ENCODE measurements at places on chromosomes 1 and 21. TPM values are rescaled to one million over a fixed set of nuclear protein-coding genes. Genes with fewer than 3 reads are reported as not detected.

The OR2T29 gene
- total RNA-seq: not detected

The DTL gene
- total RNA-seq: 0.10 TPM

The TSPEAR gene
- not detected for total RNA-seq

The SPATA17 gene
- total RNA-seq: 0.20 TPM

The ADCY10 gene
- total RNA-seq: 5.5 TPM

The SYT14 gene
- 0.03 TPM for total RNA-seq

The TRAF5 gene
- 0.98 TPM for total RNA-seq

The HEYL gene
- total RNA-seq: 1.9 TPM

The OLFML3 gene
- total RNA-seq: 3.7 TPM

The NBPF12 gene
- total RNA-seq: 17.7 TPM

The TIPRL gene
- total RNA-seq: 10.9 TPM

The MATN1 gene
- total RNA-seq: not detected
